Activated CD4-positive, alpha-beta T cell treated with anti-CD3 and anti-CD28 coated beads, Interleukin-2, amount 10 ng/mL, durations not matched to agents 7 days and 5 days (primary cell): ENCODE measurements at places on chromosomes 11 and 22. TPM values are rescaled to one million over a fixed set of nuclear protein-coding genes. Genes with fewer than 3 reads are reported as not detected.

Gene SCGB1A1
- not detected for total RNA-seq

Gene SLC22A25
- total RNA-seq: not detected

Gene PLAAT4
- total RNA-seq: 137 TPM

Gene UCP2
- total RNA-seq: 344 TPM

Gene BTG4
- total RNA-seq: not detected

Gene LIF
- 102 TPM for total RNA-seq

Gene SHANK3
- total RNA-seq: 0.02 TPM

Gene NCF4
- 23.3 TPM for total RNA-seq

Gene MRTFA
- 71.1 TPM for total RNA-seq

Gene FXYD6
- total RNA-seq: not detected

Gene GLYATL2
- not detected for total RNA-seq

Gene CARD18
- not detected for total RNA-seq

Gene SART1
- total RNA-seq: 81.7 TPM

Gene OR6T1
- not detected for total RNA-seq

Gene KRTAP5-1
- total RNA-seq: not detected

Gene OR5P2
- total RNA-seq: not detected

Gene TMEM151A
- total RNA-seq: not detected

Gene HSPB2
- total RNA-seq: not detected

Gene P2RX6
- 0.27 TPM for total RNA-seq
